ENCODE measurements at places on chromosomes 4 and X. TPM values are rescaled to one million over a fixed set of nuclear protein-coding genes. Genes with fewer than 3 reads are reported as not detected.

The TIMM17B gene
- 92.1 TPM for total RNA-seq

The TMEM192 gene
- 7.2 TPM for total RNA-seq

The MSANTD1 gene
- total RNA-seq = 0.57 TPM

The FATE1 gene
- not detected for total RNA-seq

The TLR3 gene
- total RNA-seq = 0.41 TPM

The TBX22 gene
- not detected for total RNA-seq

The PPARGC1A gene
- 0.59 TPM for total RNA-seq

The SNCA gene
- total RNA-seq = 6.0 TPM

The SSX3 gene
- total RNA-seq = not detected

The WDR13 gene
- total RNA-seq = 91.3 TPM

The HTN1 gene
- total RNA-seq = not detected

The ELF4 gene
- total RNA-seq = 48.0 TPM

The MAGED4B gene
- total RNA-seq = 2.6 TPM

The PPEF2 gene
- total RNA-seq = not detected

The H2BW1 gene
- not detected for total RNA-seq

The GPR78 gene
- not detected for total RNA-seq

The TREX2 gene
- 2.4 TPM for total RNA-seq

The PNMA6A gene
- total RNA-seq = 7.4 TPM

The PRR32 gene
- total RNA-seq = not detected

The YIPF7 gene
- total RNA-seq = not detected

The RHOXF2B gene
- 0.10 TPM for total RNA-seq

The ARHGEF6 gene
- 35.5 TPM for total RNA-seq

The BBS12 gene
- total RNA-seq = 1.5 TPM

The VCX2 gene
- total RNA-seq = not detected

The NLGN3 gene
- 0.28 TPM for total RNA-seq

The GLRA2 gene
- total RNA-seq = not detected

The HPGDS gene
- total RNA-seq = not detected

The AASDH gene
- 5.4 TPM for total RNA-seq

The AP1AR gene
- total RNA-seq = 18.9 TPM

The ANOS1 gene
- 0.18 TPM for total RNA-seq

The RAB39B gene
- total RNA-seq = 2.0 TPM

The PCDH11X gene
- not detected for total RNA-seq

Measured in Panc1 (cell line).